Cardiac muscle cell (in vitro differentiated cells and primary cell): ENCODE measurements at places on chromosomes 13 and 19. TPM values are rescaled to one million over a fixed set of nuclear protein-coding genes. Genes with fewer than 3 reads are reported as not detected.

GRCh38 chr13:55307909-55308308 lies 1832.8 kb upstream of the PRR20A start:
- H3K27me3 ChIP-seq, result no peaks in the 10 kb centered on the region
- no peak overlapping the region for H3K4me3 ChIP-seq
- H3K4me1 ChIP-seq, result no peaks in the 10 kb centered on the region
- H3K36me3 ChIP-seq, result no peaks in the 10 kb centered on the region
- no peak for DNase-seq

DNA sequence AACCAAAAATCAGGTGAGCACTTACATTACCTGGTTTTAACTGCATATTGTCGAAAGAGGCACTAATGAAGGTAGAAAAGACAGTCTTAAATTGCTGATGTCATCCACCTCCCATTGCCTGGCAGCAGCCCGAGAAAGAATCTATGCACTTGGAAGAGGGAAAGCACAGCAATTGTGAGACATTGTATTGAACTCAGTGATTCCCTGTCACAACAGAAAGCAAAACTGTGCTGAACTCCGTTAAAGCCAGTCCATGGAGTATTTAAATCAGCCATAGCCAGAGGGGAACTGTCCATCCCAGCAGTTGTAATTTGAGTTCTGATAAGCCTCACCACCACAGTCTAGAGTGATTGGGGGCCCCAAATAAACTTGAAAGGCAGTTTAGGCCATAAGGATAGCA lies 466.6 kb upstream of the PCDH9 start:
- no peaks in the 10 kb centered on the region for H3K36me3 ChIP-seq
- no peaks in the 10 kb centered on the region for H3K27me3 ChIP-seq
- no peak overlapping the region for H3K27ac ChIP-seq
- H3K4me1 ChIP-seq, result no peaks in the 10 kb centered on the region
- no peak overlapping the region for H3K4me3 ChIP-seq

DNA sequence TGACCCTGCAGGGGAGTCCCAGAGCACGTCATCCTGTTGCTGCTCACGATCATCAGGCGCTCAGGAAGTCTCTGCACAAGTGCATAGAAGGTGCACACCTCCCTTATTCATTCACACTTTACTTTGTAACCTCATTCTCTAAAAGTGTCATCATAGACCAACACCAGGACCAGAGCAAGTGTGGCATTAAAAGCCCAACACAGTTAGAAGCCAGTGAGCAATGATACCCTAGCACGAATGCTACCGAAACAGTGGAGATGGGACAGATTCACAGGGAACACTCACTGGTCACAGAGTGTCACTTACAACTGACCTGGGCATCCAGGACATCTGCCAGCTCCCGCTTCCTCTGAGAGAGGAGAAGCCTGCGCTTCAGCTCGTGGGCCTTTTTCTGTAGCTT lies 17.0 kb downstream of the HAUS8 start:
- H3K27ac ChIP-seq, result no peak overlapping the region
- no peaks in the 10 kb centered on the region for H3K27me3 ChIP-seq
- H3K4me1 ChIP-seq, result no peaks in the 10 kb centered on the region
- no peak overlapping the region for H3K4me3 ChIP-seq
- peak; percentile 51 for DNase-seq
- peaks cover 9% of the 10 kb centered on the region for H3K36me3 ChIP-seq

DNA sequence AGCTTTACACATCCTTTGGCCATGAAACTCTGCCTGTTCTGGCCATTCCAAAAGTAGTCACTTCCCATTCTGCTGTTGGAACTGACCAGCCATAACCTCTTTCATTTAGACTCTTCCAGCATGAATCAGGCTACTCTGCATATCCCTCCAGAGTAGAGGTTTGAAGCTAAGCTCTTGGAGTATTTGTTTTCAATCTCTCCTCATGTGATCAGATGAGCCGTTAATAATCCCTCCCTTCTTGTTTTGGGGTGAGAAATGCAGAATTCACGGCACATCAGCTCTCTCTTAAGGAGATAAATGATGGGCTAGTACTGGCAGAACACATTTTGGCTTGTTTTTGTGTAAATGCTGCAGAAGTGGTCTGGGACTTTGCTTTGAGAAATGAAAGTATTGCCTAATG lies 519.9 kb downstream of the PCDH17 start:
- no peak overlapping the region for H3K27ac ChIP-seq
- H3K4me3 ChIP-seq, result no peak overlapping the region
- no peaks in the 10 kb centered on the region for H3K27me3 ChIP-seq
- DNase-seq, result no peak
- no peaks in the 10 kb centered on the region for H3K4me1 ChIP-seq

- H3K36me3 ChIP-seq, result peaks cover 20% of the 10 kb centered on the region
- H3K4me3 ChIP-seq, result no peak overlapping the region
- no peaks in the 10 kb centered on the region for H3K4me1 ChIP-seq
- no peak for DNase-seq
- no peaks in the 10 kb centered on the region for H3K27me3 ChIP-seq
Measured at GRCh38 chr19:1979017-1979416, 36.5 kb downstream of the BTBD2 start.

ZNF878 gene
- 0.39 TPM in 1 of 2 replicates, not detected in the other for total RNA-seq

CLEC4M gene
- 0.54 TPM in 1 of 2 replicates, not detected in the other for total RNA-seq

DNA sequence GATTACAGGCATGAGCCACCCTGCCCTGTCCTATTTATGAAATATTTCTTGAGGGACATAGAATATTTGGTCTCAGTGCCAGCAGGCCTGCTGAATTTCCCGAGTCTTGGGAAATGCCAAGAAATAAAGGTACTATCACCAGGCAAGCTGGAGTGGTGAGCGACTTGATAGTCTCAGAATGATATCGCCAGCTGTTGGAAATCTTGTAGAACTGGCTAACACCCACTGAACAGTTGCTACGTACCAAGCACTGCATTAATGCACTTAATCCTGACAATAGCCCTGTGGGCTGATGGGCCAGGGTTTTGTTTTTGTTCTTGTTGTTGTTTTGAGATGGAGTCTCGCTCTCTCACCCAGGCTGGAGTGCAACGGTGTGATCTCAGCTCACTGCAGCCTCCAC lies 42.2 kb upstream of the MRI1 start:
- H3K4me3 ChIP-seq, result no peak overlapping the region
- H3K27ac ChIP-seq, result no peak overlapping the region
- no peaks in the 10 kb centered on the region for H3K36me3 ChIP-seq
- H3K27me3 ChIP-seq, result no peaks in the 10 kb centered on the region
- H3K4me1 ChIP-seq, result no peaks in the 10 kb centered on the region

GRCh38 chr13:22014469-22014868 lies 343.6 kb downstream of the FGF9 start:
- no peaks in the 10 kb centered on the region for H3K27me3 ChIP-seq
- H3K36me3 ChIP-seq, result no peaks in the 10 kb centered on the region
- no peak for DNase-seq
- no peaks in the 10 kb centered on the region for H3K4me1 ChIP-seq

GRCh38 chr13:40192452-40192851 lies 474.0 kb downstream of the FOXO1 start:
- no peak overlapping the region for H3K27ac ChIP-seq
- no peak overlapping the region for H3K4me3 ChIP-seq
- peaks cover 10% of the 10 kb centered on the region for H3K4me1 ChIP-seq
